CD4-positive, alpha-beta T cell (primary cell): ENCODE measurements at places on chromosomes 5 and 9.

GRCh38 chr5:133247881-133248624 lies 196.2 kb downstream of the HSPA4 start:
- no peak for DNase-seq

DNA sequence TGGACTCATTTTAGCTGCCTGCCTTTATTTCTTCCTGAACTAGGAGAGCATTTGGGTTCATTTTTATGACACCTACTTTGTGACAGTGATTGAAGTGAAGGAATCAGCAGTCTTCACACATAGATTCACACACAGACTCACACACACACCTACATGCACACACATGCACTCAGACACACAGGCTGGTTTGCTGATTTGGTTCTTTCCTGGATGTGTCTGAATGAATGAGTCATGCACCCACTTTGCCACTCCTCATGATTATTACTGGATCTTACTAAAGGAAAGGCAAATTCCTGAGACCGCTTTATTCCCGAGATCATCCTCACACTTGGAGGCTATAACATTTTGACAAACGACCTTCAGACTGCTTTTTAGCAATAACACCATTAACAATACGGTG lies 529.5 kb downstream of the AGTPBP1 start:
- no peak for DNase-seq

GRCh38 chr5:43316421-43316820 lies 3.2 kb upstream of the HMGCS1 start:
- no peak for DNase-seq

DNA sequence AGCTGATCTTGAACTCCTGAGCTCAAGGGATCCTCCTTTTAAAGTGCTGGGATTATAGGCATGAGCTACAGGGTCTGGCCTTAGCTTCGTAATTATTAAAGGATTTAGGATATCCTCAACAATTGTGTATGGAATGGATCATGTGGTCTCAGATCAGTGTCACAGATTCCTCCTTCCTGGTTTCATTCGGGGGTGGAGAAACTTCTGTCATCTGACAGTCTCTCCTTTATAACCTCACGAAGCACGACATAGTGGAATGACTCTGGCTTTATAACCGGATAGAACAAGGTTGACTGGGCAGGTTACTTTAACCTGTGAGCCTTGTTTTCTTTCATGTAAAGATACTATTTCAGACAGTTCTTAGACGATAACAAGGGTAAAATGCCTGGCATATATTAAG lies 4.4 kb upstream of the GNG10 start:
- no peak for DNase-seq

GRCh38 chr5:128007939-128008338 lies 75.6 kb upstream of the SLC12A2 start:
- no peak for DNase-seq

- DNase-seq: no peak
Measured at GRCh38 chr9:131091352-131091992, 4.9 kb upstream of the AIF1L start.

DNA sequence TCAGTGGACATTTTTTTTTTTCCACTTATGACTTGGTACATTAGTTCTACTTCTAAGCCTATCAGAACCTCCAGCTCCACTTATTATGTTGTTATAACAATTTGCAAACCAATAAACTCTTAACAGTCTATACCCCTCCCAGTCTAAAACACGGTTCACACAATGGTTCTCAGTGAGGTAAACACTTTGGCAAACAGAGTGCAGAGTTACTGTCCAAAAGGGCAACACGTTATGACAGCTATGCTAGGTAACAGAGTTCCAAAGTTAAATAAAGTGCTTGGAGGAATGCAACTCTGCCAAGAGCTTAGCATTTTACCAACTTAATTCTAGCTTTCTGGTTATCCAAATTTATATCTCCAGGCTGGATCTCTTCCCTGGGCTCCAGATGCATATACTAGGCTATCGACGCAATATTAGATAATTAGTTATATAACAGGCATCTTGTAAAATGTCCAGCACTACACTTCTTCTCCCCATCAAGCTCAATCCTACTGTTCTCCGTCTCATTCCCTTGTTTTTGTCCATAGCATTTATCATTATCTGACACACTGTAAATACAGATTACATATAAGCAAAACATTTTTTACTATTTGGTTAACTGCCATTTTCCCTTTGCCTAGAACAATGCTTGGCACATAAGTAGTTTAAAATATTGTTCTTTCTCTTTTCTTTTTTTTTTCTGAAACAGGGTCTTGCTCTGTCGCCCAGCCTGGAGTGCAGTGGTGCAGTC lies 14.3 kb downstream of the FNBP1 start:
- DNase-seq: no peak

DNA sequence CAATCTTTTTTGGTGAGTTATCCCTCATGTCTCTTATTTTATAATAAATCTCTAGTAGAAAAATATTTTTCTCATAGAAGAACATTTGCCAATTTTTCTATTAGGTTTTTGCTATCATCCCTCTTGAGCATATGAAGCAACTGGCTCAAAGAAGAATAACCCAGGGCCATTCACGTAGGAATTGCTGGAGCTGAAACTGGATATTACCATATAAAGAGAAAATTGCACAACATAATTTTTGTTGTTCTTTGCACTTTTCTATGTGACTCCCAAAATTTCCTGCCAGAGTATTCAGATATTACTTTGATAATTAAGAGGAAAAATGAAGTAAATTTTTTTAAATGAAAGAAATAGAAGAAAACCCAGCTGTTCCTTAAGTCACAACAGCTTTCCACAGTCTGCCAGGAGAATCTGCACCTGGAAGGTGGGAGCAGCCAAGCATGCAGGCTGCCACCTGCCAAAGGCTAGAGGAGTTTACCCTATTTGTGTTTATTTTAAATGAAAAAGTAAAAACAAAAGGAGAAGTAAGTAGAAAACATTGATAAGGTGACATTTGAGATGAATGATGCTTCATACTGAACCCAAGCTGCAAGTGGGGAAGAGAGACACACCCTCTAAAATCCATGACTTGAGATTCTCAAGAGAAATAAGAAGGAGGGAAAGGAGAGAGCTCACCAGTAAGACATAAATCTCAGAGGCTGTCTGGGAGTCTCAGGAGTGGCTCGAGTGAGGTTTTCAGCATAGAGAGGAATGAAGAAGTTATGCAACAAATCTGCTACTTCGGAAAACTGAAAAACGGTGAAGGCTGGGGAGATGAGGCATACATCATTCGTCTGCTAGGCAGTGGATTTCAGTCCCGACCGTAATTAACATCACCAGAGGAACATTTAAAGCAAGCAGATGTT lies 31.5 kb upstream of the FREM1 start:
- DNase-seq: no peak

DNA sequence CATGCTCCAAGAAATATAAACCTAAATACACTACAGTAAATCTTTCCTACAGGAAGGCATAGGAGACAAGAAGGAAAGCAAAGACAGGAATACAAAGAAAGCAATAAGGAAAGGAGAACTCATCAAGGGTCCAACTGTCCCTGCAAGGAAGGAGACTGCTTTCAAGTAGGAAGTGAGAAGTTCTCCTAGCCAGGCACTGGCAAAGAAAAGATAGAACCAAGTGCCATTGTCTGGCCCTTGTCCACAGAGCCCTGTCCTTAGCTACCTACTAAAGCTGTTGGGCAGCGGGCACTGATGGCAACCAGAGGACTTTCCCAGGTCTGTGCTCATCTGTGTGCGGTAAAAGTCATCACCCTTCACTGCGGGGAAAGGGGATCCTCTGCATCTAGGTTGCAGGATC lies 108.2 kb downstream of the KLHL3 start:
- DNase-seq: no peak

- DNase-seq: no peak
Measured at GRCh38 chr5:24272741-24273140, 372.0 kb downstream of the CDH10 start.

DNA sequence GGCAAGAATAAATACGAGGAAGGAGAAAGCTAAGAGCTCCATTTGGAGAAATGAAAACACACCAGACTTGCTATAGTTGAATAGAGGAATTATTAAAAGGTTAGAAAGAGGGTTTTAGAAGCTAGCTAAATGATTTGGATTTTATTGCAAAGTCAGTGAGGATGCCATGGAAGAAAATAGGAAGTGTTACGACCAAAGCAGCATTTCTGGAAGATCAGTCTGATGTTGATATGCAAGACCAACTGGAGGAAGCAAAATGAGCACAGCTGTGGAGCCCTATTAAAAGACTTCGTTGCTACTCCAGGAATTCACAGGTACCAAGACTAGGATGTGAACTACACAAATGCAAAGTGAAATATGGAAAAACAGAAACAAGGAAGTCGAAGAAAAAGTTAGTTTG lies 2.1 kb downstream of the DHX29 start:
- no peak for DNase-seq

- no peak for DNase-seq
Measured at GRCh38 chr5:142300677-142301076, 24.1 kb downstream of the SPRY4 start.

DNA sequence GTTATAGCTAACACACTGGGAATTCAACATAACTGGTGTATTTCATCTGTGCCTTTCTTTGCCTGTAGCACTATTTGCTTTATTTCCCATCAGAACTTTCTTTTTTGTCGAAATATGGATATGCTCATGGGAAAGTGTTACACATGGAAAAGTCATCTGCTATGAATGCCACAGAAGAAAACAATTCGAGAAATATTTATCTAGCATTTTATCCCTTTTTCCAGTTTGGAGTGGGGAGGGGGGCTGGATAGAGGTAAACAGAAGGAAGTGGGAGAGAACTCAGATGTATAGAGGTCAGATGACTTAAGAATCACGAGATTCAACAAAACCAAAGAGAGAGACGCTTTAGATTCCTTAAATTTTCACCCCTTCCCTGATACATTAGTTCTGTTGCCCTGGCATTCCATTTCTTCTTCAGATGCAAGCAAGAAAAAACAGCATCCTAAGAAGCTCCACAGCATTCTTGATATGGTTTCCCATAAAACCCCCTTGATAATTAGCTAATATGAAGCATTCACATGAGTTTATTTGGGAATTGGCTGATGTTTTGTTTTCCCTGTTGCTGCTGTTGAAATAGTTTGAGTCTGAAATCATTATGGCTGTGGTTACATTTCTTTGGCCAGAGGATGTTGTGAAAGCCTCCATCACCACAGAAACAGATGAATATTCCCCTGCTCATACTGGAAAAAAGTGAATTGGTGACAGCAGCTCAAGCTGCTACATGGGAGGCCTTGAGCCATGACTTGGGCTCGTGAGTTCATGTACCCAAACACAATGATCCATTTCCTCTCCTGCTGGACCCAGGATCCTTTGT lies 335.8 kb upstream of the DAB2 start:
- DNase-seq: no peak

GRCh38 chr9:101269591-101270283 lies 115.1 kb downstream of the BAAT start:
- DNase-seq: no peak

DNA sequence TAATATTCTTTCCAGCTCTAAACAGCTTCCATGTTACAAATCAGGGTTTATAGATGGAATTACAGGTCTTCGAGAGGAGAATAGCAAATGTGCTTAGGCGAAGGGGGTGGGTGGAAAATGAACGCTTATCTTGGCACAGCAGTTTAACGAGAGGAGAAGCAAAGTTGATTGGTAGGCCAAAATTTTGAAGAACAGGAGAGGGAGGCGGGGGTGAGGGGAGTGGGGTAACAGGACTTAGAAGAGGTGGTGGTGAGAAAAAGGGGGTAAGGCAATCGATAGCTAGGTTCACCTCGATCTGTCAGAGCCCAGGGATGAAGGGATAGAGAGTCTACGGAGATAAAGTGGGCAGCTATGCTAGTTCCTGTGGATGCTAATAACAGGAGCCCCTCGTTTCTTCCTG lies 764 bp downstream of the ANKRA2 start:
- peak; percentile 5 for DNase-seq

- peak; percentile 75 for DNase-seq
Measured at GRCh38 chr5:131589510-131590348, 45.3 kb downstream of the RAPGEF6 start.

- DNase-seq: no peak
Measured at GRCh38 chr9:68822596-68823165, 117.6 kb downstream of the PIP5K1B start.

- DNase-seq: no peak
Measured at GRCh38 chr9:97188545-97188944, 118.9 kb upstream of the CCDC180 start.

- no peak for DNase-seq
Measured at GRCh38 chr5:74679966-74680365, 5.1 kb upstream of the HEXB start.

DNA sequence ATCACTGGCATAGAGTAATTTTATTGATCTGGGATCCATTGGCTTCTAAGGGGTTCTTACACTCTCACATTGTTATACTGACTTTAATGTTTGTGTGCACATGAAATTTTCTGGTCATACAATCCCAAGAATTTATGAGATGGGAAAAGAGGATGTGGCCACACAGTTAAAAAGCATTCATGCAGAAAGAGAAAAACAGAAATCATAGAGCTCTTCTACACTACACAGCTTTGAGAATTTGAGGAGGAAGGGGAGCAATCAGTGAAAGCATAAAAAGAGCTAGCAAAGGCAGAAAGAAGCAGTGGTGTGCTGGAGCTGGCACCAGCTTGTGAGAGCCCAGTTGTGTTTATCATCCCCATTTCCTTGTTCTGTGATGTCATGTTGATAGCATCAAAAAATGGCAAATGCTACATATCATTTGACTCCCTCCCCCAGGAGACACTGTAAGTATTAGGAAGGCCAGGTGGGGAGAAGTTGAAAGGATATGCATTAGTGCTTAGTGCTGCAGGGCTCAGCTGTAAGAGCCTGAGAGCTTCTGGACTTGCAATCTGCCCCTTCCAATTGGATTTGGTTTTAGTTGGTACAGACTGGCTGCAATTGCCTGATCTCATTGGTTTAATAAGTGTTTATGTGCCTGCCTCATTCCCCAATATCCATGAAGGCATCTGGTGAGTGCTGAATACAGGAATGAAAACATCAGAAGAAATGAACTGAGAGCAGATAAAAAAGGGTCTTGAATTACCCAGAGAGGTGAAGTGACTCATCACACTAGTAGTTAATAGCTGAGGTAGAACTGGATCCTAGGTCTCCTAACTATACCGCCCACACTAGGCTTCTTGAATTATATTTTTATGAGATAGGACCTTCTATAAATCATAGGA lies 30.9 kb downstream of the RHOBTB3 start:
- no peak for DNase-seq

DNA sequence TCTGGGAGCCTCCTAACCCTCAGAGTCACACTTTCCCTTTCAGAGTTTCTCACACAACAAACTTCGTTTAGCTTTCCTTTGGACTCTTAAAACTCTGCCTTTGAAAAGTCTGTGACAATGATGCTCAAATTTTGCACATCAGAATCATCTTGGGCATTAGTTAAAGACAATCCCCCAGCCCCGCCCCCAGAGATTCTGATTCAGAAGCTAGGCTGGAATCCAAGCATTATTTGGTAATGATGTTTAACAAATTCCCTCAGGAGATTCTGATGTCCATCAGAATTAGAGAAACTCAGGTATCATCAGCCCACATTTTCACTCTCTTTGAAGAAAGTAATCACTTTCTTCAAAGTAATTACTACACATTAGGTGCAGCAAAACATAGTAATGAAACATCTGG lies 9.6 kb upstream of the PLPP1 start:
- DNase-seq: no peak

- DNase-seq: no peak
Measured at GRCh38 chr9:31321686-31322085, 1062.8 kb upstream of the ACO1 start.
